ENCODE measurements at places on chromosomes 4 and X. TPM values are rescaled to one million over a fixed set of nuclear protein-coding genes. Genes with fewer than 3 reads are reported as not detected.

- DNase-seq: no peak
These were observed 77.8 kb downstream of the SORBS2 start for GRCh38 chr4:185734214-185734613.

The COL25A1 gene
- total RNA-seq: not detected

The SLC4A4 gene
- total RNA-seq: 1.5 TPM

DNA sequence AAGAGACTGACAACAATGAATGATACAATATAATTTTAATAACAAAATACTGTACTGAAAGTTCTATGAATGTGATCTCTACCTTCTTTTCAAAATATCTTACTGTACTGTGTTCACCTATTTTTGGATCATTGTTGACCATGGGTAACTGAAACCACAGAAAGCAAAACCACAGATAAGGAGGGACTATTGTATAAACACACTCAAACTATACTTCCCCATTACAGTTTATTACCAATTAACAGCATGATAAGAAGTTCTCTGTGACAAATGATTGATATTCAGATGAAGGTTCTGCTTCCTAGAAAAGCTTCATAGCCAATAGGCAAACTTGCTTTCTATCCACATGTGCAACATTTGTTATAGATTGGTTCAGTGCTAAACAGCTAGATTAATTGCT, 50.1 kb downstream of the GABRG1 start:
- DNase-seq: no peak

The DCHS2 gene
- total RNA-seq: not detected

DNA sequence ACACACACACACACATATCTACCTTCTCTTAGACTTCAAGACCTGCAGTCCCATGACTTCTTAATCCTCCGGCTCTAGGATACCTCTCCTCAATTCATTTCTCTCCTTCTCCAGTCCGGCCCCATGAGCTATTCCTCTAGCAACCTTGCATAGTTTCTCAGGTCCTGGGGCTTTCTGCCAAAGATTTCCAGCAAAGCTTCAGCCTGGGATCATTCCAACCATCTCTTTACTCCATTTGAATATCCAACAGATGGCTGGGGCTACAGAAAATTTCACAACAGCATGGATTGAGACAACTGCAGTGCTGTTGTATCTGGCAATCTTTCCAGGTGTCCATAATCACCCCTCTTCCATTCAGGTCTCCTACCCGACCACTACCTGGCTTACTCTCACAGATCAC, 184.1 kb downstream of the DCHS2 start:
- no peak for DNase-seq

DNA sequence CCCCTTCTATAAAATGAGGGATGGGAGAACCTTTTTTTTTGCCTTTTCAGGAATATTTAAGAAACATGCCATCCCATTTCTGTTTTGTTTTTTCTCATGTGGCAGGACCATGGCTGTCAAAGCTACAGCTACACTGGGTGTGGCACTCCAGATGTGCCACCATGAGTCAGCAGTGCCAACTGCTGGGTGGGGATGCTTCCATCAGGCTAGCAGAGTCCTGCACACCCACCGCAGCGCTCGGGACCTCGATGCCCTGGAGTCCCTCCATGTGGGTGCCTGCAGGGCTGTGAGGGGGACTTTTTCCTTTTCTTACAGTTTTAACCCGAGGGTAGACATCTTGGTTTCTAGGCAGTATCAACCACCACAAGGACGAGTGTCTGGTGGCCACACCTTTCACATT, 352.6 kb downstream of the NR3C2 start:
- no peak for DNase-seq

The ADD1 gene
- 264 TPM for total RNA-seq

DNA sequence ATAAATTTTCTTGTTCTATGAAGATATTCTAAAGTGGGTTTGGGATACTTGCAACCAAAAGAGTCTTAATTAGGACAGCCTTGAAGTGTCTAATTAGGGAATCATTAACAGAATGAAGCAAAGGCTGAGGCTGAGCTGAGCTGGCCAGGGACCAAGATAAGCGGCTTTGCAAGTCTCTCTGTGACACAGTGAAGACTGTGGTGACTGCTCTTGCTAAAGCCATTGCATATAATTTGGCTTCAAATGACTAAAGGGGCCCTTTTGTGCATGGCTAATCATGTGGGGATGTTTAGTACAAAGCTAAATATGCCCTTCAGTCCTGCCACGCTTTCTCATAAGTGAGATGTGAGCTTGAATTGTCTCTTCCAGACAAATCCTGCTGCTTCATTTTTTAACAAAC, 31.2 kb upstream of the GYPA start:
- no peak for DNase-seq

DNA sequence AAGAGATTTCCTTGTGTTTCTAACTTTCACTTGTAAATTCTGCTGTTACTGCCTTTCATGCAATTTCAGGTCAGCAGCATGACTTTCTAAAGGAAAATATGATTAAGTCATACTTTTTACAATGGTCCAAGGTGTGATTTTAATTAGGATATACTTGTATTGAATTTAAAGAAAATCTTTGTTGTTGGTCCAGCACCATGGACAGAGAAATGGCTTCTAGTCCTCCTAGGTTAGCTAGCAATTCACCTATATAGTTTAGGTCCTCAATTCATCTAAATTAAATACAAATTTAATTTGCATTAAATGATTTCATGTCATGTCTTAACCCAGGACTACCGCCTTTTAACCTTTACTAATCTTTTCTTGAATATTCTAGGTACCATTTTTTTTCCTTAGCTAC, 304.9 kb upstream of the RPS6KA3 start:
- no peak for DNase-seq

DNA sequence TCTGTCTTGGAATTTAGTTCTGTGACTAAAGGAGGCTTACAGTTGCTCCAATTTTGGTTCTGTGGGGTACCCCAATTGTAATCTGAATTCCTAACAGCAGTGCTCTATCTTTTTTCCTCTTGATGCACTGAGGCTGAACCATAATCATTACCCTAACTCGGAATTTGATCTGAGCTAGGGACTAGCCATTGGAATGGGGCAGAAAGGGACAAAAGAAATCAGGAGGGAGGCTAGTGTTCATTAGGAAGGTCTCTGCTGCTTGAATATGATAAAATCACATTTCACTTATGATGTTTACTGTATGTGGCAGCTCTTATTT, 2.7 kb downstream of the KLF3 start:
- DNase-seq: no peak

- DNase-seq: no peak
These were observed 64.3 kb upstream of the GPR174 start for GRCh38 chrX:79080141-79080540.

The GYPE gene
- not detected for total RNA-seq

GRCh38 chrX:130091980-130092522, 18.2 kb downstream of the ELF4 start:
- peak; percentile 92 for DNase-seq

The XIAP gene
- total RNA-seq: 26.5 TPM

- DNase-seq: no peak
These were observed 98.8 kb upstream of the STX18 start for GRCh38 chr4:4640692-4641091.

DNA sequence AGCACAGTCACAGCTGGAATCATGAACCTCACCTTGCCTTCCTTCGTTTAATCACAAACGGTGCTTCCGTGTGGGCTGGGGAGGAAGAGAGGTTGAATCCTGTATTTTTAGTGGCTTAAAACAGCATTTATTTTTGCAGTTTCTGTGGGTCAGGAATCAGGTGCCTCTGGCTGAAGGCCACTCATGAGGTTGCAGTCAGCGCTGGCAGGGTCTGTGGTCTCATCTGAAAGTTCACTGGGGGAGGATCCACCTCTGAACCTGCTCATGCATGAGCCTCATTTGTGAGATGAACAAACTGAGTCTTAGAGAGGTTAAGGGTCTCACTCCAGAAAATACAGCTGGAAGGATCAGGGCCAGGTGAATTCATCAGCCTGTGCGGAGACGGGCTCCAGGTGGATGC, 17.1 kb upstream of the ABLIM2 start:
- no peak for DNase-seq

GRCh38 chr4:100742045-100742444, 224.2 kb upstream of the EMCN start:
- no peak for DNase-seq

DNA sequence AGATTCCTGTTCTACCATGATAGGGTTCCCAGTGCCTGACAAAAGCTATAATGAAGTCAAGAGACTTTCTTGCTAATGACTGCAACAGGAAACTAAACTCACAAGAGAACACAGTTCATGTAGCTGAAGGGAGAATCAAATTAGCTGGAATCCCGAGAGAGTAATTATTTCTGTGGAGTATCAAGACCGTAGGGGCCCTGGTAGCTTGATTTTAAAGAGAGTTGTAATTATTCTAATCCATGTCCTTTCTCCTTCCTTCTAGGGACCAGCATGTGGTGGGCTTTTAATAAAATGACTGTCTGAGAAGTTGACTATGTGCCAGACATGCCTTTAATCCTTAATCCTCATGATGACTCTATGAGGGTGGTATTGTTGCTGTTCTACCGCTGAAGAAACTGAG, 1.7 kb upstream of the TRPC5OS start:
- DNase-seq: no peak

GRCh38 chr4:79399076-79399475, 9.0 kb downstream of the GK2 start:
- DNase-seq: no peak

The DNAJB14 gene
- 53.1 TPM for total RNA-seq

The MUC7 gene
- total RNA-seq: not detected

The GABRA4 gene
- total RNA-seq: not detected

The MAGEH1 gene
- 18.7 TPM for total RNA-seq

DNA sequence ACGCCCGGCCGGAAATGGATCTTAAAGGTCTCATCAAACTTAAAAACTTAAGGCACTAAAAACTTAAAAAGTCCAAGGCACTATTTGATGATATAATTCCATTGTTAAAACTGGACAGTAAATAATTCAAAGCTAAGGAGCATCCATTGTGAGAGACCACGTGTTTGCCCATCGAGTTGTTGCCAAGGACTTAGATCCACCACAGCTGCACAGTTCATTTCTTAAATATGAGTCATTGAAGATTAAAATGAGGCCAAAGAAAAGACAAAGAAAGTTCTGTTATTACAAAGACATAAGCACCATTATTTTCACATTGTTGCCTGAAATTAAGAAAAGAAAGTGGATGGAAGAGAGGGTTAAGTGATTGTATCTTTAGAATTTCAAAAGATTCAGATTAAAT, 411.5 kb upstream of the FTHL17 start:
- no peak for DNase-seq

The SMIM10L2A gene
- 0.60 TPM for total RNA-seq

DNA sequence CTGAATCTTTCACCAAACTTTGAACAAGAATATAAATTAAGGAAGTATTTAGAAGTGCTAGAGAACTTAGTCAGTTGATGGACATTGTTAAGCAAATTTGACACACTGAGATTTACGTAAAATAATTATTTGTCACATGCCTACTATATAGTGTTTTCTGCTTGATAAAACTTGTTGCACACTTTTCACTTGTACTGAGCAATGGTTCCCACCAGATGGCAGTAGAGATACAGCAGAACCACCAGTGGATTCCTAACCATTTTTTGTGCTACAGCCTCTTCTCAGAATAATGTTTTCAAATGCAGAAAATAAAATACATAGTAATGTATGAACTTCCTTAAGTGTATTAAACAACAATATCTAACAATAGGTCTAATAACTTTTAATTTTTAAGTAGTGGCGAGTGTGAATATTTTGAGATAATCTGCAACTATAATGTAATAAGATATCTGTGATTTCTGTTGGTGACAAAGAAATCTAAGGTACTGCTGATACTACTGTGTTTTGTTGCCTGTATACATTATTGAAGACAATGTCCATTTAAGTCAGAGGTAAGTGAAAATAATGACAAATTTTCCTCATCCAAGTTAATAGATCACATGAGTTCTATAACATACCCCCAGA, 81.2 kb downstream of the APOOL start:
- peak; percentile 30 for DNase-seq

The ABCG2 gene
- 1.1 TPM for total RNA-seq

GRCh38 chr4:99323756-99324155, 2.6 kb upstream of the ADH1B start:
- no peak for DNase-seq

GRCh38 chr4:67809502-67809901, 55.3 kb upstream of the GNRHR start:
- no peak for DNase-seq

Data from activated CD4-positive, alpha-beta T cell treated with anti-CD3 and anti-CD28 coated beads, Interleukin-2, amount 10 ng/mL, durations not matched to agents 7 days and 5 days (primary cell).